GM23248 (cell line): ENCODE measurements at places on chromosomes 5 and 9.

GRCh38 chr5:151024440-151025249 lies 4.3 kb downstream of the GPX3 start:
- DNase-seq: no peak

GRCh38 chr5:138831703-138832102 lies 43.4 kb downstream of the LRRTM2 start:
- DNase-seq: peak; percentile 54

DNA sequence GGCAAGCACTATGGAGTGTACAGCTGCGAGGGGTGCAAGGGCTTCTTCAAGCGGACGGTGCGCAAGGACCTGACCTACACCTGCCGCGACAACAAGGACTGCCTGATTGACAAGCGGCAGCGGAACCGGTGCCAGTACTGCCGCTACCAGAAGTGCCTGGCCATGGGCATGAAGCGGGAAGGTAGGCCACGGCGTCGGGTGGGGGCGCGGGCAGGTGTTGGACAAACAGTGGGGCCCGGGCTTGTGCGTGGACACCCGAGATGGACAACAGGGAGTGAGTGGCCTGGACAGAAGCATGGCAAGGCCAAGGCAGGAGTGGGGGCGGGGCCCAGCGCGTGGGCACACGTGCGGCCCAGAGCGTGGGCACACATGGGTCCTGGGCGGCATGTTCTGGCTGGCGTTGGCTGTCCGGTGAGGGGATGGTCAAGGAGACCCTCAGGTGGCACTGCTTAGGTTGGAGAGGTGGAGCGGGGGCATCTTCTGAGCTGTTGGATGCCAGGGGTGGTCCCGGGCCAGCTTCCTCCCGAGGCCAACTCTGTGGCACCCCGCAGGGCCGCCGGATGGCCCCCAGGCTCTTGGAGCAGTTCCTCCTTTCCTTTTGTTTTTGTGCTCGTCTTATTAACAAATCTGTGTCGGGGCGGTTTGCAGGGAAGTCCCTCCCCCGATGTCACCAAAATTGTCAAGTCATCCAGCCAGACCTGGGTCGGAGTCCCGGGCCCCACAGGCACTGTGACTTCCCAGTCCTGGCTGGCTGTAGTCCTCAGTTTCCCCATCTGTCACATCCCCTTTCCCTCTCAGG lies 82.9 kb downstream of the RXRA start:
- no peak for DNase-seq

GRCh38 chr9:102650896-102651295 lies 344.2 kb upstream of the CYLC2 start:
- no peak for DNase-seq

GRCh38 chr5:139414581-139415130 lies 10.8 kb upstream of the SPATA24 start:
- no peak for DNase-seq

GRCh38 chr5:180639287-180639686 lies 10.1 kb downstream of the FLT4 start:
- no peak for DNase-seq

DNA sequence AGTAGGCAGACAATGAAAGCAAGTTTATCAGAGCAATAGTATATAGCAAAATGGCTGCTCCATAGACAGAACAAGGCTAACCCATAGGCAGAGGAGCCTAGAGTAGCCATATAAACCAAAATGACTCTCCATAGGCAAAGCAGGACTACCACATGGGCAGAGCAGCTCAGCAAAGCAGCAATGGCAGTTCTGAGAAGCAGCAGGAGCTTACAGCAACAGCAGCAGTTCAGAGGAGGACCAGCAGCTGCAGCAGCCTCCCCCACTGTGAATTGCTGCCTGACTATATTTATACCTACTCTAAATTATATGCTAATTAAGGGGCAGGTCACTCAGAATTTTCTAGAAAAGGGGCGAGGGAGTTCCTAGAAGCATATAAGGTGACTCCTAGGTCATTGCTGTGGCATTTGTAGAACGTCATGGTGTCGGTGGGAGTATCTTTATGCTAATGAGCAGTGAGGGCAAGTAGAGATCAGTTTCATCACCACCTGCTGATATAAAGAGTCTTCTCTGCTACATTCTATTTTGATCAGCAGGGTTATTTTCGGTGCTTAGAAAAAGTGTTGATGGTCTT lies 1115.5 kb downstream of the DTWD2 start:
- no peak for DNase-seq

DNA sequence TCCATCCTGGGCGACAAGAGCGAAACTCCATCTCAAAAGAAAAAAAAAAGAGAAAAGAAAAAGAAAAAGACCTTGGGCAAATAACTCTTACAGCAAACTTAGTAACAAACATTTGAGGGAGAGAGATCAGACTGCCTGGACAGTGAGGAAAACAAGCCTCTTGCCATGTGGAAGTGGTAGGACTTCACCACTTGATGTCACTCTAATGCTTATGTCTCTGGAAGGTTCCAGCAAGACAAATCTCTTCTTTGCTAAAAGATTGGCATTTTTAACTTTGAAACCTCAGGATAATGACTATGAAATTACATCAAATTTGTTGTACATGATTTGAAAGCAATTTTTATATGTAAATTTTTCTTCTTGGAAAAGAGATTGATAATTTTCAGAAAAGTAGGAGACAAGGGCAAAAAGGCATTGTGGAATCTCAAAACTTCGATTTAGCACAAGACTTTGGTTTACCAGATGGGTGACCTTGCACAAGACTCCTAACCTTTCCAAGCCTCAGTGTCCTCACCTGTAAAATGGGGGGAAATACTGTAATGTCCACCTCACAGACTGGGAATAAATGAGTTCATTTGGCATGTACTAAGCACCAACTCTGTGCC lies 5.4 kb downstream of the ACTL7B start:
- peak; percentile 42 for DNase-seq

- no peak for DNase-seq
Measured at GRCh38 chr5:172658391-172658790, 17.3 kb downstream of the NEURL1B start.

DNA sequence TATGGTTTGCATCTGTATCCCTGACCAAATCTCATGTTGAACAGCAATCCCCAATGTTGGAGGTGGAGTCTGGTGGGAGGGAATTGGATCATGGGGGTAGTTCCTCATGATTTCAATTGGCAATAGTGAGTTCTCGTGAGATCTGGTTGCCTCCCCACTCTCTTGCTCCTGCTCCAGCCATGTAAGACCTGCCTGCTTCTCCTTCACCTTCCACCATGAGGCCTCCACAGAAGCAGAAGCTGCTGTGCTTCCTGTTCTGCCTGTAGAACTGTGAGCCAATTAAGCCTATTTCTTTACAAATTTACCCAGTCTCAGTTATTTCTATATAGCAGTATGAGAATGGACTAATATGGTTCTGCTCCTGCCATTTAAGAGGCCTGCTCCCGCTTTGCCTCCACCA lies 32.9 kb downstream of the SCAI start:
- no peak for DNase-seq

- no peak for DNase-seq
Measured at GRCh38 chr5:160797020-160797419, 55.0 kb downstream of the ATP10B start.

- peak; percentile 3 for DNase-seq
Measured at GRCh38 chr5:29963956-29964355, 1229.5 kb upstream of the CDH6 start.

DNA sequence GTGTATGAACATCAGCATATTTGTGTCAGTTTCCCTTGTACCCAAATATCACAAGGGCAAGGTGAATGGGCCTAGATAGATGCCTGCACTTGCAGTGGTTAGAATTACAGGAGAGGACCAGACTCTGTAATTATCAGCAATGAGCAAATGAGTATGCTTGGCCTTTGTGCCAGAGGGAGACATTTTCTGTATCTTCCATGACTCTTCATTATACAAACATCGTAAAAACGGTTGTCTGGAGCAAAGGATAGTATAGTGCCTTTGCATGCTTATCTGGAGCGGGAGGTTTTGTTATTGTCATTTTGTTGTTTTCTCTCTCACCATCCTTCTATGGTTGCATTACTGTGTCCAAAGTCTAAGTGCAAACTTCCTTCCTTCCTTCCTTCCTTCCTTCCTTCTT lies 1568.5 kb upstream of the NUDT12 start:
- DNase-seq: no peak

GRCh38 chr5:181221792-181222629 lies 1.1 kb upstream of the TRIM41 start:
- peak; percentile 97 for DNase-seq
